Fibroblast of mammary gland (primary cell): ENCODE measurements at places on chromosomes 6 and 20.
A peak's percentile ranks its signal among the peaks of the same experiment; 100 is the strongest.

- DNase-seq: no peak
Measured at GRCh38 chr6:44478158-44478557, 90.7 kb downstream of the CDC5L start.

DNA sequence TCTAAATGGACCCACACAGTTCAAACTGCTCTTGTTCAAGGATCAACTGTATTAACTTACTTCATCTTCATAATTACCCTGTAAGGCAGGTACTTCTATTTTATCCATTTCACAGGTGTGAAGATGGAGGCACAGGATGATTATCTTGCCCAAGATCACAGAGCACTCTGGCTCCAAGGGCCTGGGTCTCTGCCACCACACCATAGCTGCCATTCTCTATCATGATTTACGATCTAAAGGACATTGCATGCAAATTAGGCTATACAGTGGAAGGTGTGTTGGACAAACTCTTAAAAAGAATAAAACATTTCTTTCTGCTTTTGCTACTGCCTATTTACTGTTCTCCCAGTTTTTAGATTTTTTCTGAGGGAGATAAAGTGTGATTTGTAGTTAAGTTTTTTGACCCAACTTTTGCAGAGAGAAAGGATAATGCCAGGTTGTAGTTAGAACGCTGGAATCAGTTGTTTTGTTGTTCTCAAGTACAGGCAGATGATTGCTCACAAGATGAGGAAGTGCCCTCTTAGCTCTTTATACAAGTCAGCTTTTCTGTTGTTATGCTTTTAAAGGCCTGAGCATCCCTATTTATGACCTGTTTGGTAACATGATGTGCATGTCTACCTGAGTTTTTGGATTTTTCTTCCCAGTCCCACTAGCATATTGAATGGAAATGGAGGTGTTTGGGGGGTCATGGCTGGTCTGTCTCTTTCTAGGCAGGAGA lies 247.9 kb downstream of the ZFAND3 start:
- DNase-seq: no peak

DNA sequence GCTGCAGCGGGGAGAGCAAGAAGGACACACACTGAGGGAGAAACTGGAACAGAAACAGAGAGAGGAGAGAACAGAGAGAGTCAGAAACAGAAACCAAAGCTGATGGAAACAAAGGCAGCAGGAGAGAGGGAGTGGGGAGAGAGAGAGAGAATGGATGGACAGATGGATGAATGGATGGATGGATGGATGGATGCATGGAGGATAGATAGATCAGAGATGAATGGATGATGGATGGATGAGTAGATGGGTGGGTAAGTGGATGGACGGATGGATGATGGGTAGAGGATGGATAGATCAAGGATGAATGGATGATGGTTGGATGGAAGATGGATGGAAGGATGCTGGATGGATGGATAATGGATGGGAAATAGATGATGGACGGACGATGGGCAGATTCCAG lies 35.0 kb upstream of the PHACTR3 start:
- no peak for DNase-seq

GRCh38 chr6:152978058-152978457 lies 4.8 kb downstream of the FBXO5 start:
- DNase-seq: no peak

- no peak for DNase-seq
Measured at GRCh38 chr6:68675548-68675947, 40.5 kb downstream of the ADGRB3 start.

DNA sequence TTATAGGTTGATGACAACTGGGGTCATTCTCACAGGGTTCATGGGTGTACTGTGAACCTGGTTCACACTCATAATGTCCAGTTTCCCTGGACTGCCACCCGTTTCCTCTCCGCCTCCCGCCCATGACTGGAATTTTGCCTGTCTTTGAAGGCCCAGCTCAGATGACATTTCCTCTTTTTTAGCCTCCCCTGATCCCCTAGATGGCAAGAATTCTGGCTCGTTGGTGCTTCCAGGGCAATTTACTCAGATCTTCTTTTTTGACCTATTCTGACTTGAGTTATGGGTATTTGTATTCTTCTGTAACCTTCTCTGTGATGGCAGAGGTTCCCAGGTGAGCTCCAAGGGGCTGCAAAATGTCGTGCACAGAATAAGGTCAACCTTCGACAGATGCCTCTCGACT lies 5.7 kb upstream of the CITED2 start:
- DNase-seq: no peak

DNA sequence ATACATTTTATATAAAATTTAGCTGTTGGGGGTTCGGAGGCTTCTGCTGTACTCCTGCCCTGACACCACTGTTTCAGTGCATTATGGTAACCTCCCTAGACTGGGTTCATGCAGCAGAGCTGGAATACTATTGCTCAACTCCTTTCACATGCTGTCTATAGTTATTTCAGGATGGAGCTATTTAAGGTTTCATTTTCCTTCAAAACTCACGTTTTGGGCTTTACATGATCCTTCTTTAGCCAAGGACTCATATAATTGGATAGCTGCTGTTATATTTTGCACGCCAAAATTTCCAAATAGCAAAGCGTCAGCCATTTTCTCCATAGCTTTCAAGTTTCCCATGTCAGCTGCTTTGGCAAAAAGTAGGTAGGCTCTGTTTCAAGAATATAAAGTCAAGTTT lies 76.8 kb downstream of the SEL1L2 start:
- DNase-seq: peak; percentile 6

DNA sequence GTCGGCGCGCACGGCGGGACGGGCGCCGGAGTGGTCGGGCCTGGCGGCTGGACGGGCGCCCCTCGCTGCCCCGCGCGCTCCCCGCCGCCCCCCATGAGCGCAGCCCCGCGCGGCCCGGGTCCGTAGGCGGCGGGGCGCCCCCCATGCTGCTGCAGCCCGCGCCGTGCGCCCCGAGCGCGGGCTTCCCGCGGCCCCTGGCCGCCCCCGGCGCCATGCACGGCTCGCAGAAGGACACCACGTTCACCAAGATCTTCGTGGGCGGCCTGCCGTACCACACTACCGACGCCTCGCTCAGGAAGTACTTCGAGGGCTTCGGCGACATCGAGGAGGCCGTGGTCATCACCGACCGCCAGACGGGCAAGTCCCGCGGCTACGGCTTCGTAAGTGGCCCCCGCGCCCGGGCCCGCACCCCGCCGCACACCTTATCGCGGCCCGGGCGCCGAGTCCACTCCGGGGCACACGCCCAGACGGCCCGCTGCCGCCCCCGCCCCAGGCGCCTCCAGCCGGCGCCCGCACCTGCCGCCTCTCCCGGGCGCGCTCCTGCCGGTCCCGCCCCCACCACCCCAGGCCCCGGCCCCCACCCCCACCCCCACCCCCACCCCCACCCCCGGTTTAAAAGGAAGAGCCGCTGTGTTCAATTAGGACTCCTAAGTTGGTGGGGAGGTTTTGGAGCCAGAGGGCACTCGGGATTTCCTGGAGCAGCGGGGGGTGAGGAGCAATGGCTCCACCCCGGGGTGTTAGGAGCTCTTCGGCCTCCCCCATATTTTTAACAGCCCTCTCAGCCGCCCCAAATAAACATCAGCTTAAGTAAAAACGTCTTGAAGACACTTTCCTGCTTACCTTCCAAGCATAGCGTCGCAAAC lies 474 bp downstream of the RBM38 start:
- DNase-seq: no peak

DNA sequence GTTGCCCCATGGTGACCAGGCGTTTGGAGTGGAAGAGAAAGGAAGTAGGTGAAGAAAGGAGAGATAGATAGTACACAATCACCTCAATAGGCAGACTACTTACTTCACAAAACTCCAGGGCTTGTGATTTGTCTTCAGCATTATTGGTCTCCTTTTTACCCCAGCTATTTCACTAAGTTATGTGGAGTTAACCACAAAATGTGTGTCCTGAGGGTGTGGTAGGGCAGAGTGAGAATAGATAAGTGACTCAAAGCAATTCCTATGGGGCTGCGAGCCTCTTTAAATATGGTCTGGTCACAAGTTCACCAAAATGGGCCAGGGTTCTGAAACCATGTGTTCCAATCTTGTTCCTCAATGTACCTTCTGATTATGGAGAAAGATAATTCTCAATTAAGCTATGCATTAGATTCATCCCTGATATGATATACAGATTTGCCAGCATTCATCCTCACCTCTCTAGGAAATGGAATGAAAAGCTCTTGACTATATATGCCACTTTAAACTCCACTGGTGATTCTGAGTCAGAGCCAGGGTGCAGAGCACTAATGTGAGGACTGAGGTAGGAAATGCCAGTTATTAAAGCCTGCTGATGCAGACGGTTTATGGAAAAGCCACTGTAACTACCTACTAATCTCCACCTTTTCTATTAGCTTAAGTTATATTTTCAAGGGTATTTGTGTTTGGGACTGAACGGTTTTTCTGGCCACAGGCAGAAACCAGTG lies 310.6 kb upstream of the MANEA start:
- DNase-seq: peak; percentile 4

GRCh38 chr20:43917380-43917779 lies 2.7 kb downstream of the TOX2 start:
- no peak for DNase-seq

DNA sequence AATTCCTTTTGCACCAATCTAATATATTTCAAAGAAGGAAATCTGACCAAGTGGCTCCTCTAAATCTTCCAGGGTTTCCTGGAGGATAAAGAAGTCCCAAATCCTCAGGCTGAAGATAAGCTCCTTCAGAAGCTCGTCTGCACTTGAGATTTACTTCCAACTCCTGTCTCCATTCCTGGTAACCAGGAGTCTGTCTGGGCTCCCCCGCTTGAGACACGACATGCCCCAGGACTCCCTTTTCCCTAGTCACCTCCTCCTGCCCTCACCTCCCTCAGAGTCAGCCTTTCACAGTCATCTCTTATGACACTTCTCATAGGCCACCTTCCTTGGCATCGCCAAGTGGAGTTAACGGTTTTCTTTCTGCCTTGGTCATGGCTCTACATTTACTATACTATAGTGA lies 103.4 kb upstream of the NEDD9 start:
- no peak for DNase-seq

DNA sequence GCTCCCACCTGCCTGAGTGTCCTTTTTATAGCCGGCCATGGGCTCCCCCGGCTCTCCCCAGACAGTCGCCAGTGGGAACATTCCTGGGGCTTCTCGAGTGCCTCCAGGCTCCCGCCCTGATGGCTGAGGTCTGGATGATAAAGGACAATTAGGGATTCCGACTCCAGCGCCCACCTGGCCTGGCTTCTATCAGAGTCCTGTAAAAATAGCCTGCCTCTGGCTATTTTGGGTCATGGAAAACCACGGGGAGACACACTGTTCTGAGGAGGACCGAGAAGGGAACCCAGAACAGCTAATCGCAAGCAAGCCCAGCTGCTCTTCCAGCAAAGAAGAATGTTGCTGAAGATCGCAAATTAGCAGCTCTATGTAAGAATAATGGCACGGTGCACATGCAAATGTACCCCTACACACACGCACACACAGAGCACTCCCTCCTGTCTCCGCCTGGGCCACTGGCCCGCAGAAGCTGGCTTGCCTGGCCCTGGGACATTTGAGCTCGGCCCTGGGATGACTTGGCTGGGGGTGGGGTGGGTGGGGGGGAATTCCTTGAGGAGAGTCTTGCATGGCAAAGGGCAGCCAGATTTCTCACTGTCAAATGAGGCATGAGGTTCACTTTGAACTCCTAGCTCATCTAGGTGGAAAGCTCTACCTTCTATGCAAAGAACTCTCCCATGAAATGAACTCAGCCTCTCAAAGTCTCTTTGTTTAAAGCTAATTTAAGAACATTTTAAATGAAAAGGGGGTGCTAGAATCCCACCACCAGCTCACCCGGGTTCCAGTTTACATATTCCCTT lies 55.3 kb downstream of the CTCFL start:
- no peak for DNase-seq

GRCh38 chr6:31729515-31729978 lies 448 bp upstream of the DDAH2 start:
- DNase-seq: peak; percentile 88

- DNase-seq: no peak
Measured at GRCh38 chr6:51968265-51968664, 119.1 kb downstream of the PKHD1 start.

DNA sequence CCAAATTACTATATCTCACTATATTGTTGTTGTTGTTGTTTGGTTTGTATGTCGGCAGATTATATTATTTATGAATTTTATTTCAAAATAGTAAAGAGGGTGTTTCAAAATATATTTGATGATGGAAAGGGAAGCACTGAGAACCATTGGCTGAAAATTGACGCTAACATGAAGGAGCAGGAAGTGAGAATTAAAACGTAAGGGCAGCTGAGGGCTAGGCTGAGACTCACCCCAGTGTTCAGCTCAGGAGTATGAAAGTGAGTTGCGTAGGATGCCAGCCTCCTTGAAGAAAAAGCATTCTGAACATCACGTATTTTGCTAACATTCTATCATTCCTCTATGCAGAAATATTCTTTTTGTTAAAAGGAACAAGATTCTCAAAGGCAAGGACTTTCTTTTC lies 10.7 kb upstream of the IPCEF1 start:
- DNase-seq: no peak

- no peak for DNase-seq
Measured at GRCh38 chr6:96836631-96837080, 621 bp downstream of the GPR63 start.

- peak; percentile 65 for DNase-seq
Measured at GRCh38 chr6:40755046-40755681, 168.0 kb upstream of the LRFN2 start.

GRCh38 chr6:53201270-53201669 lies 52.6 kb upstream of the GCM1 start:
- DNase-seq: no peak

- peak; percentile 72 for DNase-seq
Measured at GRCh38 chr6:35016502-35017321, 124.4 kb downstream of the TCP11 start.

DNA sequence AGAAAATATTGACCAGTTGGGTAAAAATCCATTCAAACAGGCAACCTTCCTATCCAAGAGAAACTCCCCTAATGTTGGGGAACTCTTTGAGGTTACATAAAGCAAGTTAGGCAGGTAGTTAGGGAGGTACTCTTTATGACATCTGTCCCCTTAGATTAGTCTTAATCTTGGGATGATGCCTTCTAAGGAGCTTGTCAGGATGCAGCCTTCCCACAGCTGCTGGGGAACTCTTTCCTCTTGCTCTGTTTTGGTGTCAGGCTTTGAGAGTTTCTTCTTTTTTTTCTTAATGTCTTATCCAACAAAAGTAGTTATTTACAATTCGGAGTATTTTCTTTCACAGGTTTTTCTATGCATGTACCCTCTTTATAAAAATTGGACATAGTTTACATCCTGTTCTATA lies 194.8 kb downstream of the CDKAL1 start:
- no peak for DNase-seq

GRCh38 chr6:128807577-128807976 lies 75.4 kb upstream of the LAMA2 start:
- DNase-seq: peak; percentile 62

DNA sequence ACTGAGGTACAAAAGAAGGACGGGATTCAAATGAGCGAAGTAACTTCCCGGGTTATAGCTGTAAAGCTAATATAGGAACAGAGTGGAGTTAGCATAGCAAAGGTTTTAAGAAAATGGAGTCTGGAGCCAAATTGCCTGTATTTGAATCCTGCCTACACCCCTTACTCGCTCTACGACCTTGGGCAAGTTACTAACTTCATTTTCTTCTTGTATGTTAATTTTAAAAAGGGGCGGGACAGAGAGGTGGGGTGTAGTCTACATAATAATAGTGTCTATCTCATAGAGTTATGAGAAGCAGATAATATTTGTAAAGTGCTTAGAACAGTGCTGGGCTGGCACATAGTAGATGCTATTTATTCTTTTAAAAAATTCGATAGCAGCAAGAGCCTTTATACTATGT lies 705 bp downstream of the ZSCAN23 start:
- no peak for DNase-seq

- no peak for DNase-seq
Measured at GRCh38 chr6:105553171-105553570, 150.3 kb upstream of the PREP start.

GRCh38 chr6:148027201-148027600 lies 315.4 kb upstream of the SASH1 start:
- no peak for DNase-seq
